Esophagus squamous epithelium (tissue), 5 donors: ENCODE measurements at places on chromosomes 11 and 22.

DNA sequence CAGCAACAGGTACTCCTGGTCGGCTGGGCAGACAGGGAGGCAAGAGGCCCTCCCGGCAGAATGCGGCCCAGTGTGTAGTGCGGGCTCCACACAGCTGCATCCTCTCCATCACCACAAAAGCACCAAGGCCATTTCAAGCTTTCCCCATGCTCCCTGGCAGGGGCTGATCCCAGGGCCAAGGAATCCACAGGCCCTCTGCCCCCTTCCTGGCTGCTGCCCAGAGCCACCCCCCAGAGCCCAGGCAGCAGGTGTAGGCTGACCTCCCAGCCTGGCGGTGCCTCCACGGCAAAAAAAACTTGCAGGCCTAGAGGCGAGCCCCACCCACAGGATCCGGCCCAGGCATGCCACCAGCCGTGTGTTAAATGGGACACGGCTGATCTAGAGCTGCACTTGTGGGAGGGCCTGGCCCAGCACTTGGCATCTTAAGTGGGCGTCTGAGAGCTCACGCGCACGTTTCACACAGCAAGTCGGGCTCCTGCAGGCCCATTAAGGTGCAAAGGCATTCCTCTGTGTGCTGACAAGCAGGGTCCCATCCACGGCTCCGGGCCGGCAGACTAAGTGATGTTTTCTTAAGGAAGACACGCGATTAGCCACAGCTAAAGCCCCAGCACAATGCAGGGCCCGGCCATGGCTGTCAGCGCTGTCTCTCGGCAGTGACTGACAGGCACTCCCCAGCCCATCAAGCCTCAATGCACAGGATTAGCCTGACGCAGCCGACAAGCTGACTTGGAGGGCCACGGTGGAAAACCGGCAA lies 19.8 kb upstream of the GNB1L start:
- DNase-seq, result no peak

GRCh38 chr11:20260307-20260706 lies 100.0 kb upstream of the DBX1 start:
- no peak for DNase-seq

DNA sequence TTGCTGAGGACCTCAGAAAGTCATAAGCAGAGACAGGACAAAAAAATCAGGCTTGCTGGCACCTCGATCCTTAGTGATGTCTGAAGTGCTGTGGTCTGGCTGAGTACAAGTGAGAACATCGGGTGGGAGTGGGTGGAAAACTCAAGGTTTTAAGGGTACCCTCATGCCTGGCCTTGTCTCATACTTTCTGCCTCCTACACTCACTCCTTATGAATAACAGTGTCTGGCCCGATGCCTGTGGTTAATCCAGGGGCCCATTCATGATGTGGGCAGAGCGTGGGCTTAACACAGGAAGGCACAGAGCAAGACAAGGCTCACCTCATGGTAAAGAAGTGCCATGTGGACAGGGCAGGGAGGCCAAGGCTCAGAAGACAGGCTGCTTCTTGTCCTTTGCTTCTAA lies 11.0 kb upstream of the UCP3 start:
- DNase-seq, result no peak

DNA sequence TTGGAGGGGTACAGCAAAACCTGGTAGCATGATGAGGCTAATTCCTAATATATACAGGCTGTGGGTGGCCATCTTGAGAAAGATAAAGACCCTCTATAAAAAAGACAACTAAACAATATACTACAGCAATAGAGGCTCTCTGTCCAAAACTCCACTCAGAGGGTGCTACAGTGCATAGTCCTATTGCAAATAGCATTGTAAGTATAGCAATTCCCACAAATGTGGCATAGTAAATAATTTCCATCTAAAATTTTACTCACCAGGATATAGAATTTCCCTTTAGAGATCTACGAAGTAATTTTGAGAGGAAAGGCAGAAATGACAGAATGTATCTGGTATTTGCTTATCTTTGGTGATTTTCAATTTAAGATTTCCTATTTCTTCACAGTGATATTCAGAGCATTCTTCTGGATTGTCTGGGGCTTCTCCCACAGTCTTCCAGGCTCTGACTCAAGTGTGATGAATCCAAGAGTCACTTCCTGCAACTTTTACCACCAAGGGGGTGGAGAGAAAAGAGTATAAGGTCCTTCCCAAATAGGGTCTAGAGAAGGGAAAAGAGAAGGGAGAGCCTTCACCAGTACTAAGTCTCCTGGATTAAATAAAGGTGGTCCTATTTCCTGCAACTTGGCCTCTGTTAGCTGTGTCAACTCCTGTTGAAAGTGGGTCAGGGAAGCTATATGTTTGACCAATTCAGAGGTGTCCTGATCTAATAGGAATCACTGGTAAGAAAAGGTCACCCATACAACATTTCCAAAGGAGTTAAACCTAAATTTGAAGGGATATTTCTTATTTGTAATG lies 1054.7 kb upstream of the CNTN5 start:
- DNase-seq, result no peak

DNA sequence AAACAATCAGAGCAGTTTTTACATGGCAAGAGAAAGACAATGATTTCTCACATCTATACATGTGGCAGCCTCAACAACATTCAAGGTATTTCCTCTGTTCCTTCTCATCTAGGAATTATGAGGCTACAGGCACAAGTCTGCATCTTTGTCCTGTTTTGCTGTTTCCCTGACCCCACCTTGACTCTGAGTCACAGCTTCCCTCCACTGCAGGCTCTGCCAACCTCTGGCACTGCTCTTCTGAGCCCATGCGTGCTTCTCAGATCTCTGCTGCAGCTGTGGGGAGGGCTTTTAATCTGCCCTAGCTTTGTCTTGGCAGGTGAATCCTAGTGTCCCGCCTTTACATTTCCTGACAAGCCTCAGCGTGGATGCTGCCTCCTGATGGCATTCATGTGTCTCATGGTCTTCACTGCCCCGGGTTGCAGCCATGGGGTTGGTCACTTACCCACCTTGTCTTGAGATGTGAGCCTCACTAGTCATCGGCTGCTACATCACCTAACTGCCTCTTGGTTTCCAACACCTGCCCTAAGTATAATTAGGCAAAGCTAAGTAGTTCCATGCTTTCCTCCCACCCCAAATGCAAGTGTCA lies 578.5 kb downstream of the TBC1D22A start:
- DNase-seq, result no peak

- DNase-seq, result no peak
Measured at GRCh38 chr11:64358536-64358906, 441 bp upstream of the RPS6KA4 start.

- DNase-seq, result no peak
Measured at GRCh38 chr11:110131386-110132123, 38.4 kb downstream of the ZC3H12C start.

GRCh38 chr11:65530157-65530496 lies 5.2 kb downstream of the SCYL1 start:
- DNase-seq, result no peak

DNA sequence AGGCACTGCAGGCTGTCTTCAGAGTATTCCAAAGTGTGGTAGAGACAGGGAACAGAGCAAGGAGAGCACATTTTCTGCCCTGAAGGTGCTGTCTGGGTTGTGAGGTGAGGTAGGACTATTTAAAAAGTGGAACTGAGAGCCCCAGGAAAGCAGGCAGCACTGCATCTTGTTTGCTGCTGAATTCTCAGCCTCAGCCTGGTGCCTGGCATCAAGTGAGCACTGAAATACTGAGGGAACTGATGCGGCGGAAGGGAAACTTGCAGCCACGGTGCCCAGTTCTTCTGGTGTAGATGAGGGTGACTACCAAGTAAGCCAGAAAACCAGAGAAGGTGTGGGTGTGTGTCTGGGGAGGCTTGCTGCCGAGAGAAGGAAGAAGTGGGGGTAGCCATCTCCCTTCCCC lies 59.5 kb downstream of the TNRC6B start:
- DNase-seq, result no peak

DNA sequence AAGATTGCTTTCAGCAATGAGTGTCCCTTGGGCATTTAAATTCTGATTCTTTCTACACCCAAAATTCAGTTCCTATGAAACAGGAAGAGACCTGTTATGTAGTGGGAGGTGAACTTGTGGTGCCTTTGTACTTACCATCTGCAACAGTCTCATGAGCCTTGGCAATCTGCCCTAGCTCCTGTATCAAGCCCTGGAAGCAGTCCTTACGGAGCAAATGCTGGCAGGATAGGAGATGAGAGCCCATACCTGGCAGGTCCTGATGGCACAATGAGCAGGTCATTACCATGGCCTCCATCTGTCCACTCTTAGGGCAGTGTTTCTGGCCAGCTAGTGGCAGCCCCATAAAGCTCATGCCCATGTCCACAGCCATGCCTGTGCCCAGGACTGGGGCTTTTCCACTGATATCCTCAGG lies 10.8 kb downstream of the TRIM66 start:
- no peak for DNase-seq

DNA sequence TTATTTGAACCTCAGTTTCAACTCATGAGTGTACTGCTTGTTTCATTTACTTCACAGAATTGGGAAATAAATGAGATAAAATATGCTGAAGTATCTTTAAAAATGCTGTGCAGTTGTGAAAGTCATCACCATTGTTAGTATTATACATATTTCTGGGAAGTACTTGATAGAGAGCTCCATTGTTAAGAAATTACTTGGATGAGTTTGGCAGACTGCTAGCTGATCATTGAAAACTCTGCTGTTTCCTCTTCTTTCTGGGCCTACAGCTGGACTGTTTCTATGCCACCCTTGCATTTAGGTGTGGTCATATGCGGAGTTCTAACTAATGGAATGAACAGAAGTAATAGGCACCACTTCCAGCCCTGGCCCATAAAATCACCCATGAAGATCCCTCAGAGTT lies 10.0 kb downstream of the SIK2 start:
- no peak for DNase-seq

DNA sequence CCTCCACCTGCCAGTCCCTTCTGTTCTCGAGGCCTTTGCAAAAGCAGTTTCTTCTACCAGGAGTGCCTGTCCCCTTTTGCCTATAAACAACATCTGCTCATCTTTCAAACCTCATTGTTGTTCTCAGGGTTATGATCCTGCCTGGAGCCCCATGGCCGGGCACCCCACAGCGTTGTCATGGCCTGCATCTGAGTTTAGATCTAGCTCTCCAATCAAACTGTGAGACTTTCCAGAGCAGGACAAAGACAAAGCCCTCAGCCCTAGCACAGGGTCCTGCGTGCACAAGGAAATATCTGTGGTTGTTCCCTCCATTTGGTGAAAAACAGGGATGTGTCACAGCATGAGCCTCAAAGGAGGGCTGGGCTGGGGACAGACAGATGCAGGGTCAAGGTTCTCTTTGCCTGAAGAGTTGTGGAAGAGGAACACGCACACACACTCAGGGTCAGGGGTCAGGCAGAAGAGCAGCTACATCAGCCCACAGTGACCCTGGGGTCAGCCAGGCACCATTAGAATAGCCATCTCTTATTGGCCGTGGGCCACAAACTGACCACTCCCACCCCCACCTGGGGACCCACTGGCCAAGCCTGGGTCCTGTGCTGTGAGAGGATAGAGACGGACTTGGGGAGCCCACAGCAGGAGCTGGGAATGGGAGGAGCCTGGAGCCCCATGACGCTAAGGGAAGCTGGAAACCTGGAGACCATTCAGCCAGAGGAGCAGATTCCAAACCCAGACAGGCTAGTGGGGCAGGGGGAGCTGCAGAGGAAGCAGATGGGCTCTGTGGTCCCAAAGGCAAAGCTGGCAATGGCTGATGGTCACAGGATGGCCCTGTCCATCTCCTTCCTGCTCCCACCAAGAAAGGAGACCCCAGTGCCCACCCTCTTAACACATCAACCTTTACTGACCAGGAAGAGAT lies 99.4 kb downstream of the PDE2A start:
- no peak for DNase-seq

DNA sequence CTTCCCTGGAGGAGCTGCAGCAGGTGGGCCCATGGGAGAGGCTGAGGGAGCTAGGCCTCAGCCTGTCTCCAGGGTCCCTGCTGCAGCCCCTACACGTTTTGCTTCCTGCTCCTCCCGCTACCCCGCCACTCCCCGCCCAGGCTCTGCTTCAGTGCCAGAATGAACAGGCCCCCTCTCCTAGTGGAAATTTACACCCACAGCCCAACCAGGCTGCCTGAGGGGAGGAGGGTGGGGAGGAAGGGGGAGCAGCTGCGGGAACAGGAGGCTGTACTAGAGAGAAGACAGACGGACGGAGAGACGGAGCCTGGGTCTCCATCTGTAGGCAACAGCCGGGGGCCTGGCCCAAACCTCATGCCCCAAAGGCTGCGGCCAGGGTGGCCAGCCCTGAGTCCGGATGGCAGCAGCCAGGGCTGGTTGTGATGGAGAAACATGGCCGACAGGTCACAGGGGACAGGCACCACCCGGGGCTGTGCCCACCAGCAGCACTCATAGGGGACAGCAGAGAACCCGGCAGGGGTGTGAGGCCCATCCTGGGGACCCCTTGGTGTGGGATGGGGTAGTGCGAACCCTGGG lies 20.6 kb downstream of the FLRT1 start:
- no peak for DNase-seq

DNA sequence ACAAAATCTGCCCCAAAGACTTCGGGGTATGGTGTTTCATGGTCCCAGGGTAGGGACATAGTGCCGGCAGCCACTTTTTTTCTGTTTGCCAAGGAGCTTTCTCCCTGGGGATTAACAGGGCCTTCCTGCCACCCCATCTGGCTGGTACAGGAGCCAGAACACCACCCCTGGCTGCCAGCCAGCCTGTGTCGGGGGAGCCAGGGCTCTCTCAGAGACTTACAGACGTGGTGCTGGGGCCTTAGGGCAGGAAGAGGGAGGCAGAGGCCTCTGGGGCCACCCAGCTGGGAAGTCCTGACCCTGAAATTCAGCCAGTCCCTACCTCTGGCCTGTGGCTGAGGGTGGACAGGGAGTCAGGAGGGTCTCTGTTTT lies 52.4 kb upstream of the CDON start:
- DNase-seq, result no peak

GRCh38 chr11:20912065-20912821 lies 242.9 kb downstream of the NELL1 start:
- DNase-seq, result no peak
